IgD-negative memory B cell (primary cell): ENCODE measurements at places on chromosomes 6 and 20. TPM values are rescaled to one million over a fixed set of nuclear protein-coding genes. Genes with fewer than 3 reads are reported as not detected.

The CLPSL2 gene
- not detected for polyA plus RNA-seq

The RFX6 gene
- polyA plus RNA-seq, result not detected

The GSTA3 gene
- polyA plus RNA-seq, result not detected

The PRKN gene
- 0.55 TPM for polyA plus RNA-seq

The CLDN20 gene
- not detected for polyA plus RNA-seq

The BHLHE23 gene
- polyA plus RNA-seq, result not detected

The SCRT2 gene
- polyA plus RNA-seq, result not detected

The VSX1 gene
- not detected for polyA plus RNA-seq

The ADGRB3 gene
- polyA plus RNA-seq, result not detected
